CD4-positive, alpha-beta memory T cell (primary cell): ENCODE measurements at places on chromosomes 1 and 21.

DNA sequence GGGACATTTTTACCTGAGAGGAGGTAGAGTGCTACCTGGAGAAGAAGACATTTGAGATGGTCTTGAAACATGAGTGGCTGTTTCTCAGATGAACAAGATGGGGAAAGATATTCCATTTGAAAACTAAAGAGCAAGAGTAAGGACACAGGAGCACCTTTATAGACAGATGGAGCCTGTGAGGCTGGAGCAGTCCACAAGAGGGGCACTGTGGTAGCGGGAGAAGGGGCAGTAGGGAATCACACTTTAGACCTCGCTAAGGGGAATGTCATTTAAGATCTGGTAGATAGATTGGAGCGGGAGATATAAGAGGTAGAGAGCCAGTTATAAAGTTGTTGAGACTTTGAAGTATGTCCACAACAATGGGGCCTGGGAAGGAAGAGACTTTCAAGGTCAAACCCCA lies 23.4 kb downstream of the DYNLT5 start:
- DNase-seq: no peak

DNA sequence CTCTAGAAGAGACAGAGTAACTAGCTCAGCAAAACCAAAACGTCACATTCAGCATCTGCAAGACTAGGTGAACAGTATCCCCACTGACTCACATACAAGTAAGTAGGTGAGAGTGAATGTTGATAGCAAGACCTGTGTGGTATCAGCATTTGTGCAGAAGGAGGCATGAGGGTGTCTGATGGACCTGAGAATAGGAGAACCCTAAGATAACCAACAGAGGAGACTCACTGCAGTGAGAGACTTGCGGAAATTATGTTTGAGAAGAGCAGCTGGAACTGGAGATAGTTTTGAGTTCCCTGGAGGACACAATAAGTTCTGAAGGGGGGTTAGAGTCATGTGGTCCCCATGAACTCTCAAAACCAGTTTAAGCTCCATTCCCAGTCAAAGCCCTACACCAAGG lies 59.1 kb downstream of the DYRK1A start:
- no peak for DNase-seq

DNA sequence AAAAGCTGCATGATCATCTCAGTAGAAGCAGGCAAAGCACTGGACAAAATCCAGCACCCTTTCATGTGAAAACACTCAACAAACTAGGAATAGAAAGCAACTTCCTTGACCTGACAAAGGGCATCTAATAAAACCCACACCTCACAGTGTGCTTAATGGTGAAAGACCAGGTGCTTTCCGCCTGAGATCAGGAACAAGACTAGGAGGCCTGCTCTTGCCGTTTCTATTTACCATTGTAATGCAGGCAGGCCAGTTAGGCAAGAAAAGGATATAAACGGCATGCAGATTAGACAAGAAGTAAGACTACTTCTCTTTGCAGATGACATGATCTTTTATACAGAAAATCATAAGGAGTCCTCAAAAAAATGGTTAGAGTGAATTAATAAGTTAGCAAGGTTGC lies 37.2 kb downstream of the SLC37A1 start:
- no peak for DNase-seq

DNA sequence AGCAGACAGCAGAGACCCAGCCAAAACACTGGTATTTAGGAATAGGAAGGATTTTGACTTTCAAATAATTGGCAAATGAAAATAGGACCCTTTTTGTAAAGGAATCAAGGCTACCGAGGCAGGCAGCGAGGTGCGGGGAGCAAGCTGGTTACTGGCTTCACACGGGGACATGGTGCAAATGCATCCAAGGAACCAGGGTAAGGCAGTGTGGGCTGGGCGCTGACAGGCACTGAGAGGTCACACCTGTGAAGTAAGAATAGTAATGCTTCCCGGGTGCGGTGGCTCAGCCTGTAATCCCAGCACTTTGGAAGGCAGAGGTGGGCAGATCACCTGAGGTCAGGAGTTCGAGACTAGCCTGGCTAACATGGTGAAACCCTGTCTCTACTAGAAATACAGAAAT lies 15.5 kb downstream of the CHAF1B start:
- DNase-seq: no peak
